ENCODE measurements at places on chromosomes 16 and 17.

- no peak for DNase-seq
These were observed 10.9 kb upstream of the C16orf54 start for GRCh38 chr16:29756654-29757053.

- DNase-seq: no peak
These were observed 219.5 kb downstream of the NTN1 start for GRCh38 chr17:9240659-9241370.

GRCh38 chr17:67311575-67311974, 54.8 kb downstream of the PSMD12 start:
- no peak for DNase-seq

DNA sequence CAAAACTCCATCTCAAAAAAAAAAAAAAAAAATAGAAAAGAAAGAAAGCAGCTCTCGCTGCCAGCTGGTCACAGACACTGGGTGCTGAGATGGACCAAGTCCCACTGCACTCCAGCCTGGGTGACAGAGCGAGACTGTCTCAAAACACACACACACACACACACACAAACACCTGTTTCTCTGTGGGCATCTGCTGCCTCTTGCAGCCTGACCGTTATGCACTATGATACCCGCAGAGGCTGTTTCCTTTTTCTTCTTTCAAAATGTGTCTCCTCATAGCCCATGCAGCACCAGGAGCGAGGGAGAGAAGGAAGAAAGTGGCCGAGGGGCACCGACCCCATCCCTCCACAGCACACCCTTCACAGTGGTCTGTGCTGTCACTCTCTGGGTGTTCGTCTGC, 36.9 kb upstream of the KLHDC4 start:
- DNase-seq: no peak

GRCh38 chr17:79836972-79837887, 2.0 kb downstream of the CBX4 start:
- DNase-seq: peak; percentile 28

- DNase-seq: no peak
These were observed 14.3 kb downstream of the RAPGEFL1 start for GRCh38 chr17:40191237-40192208.

GRCh38 chr16:78773291-78773702, 673.8 kb downstream of the WWOX start:
- no peak for DNase-seq

GRCh38 chr17:7855660-7856010, 769 bp downstream of the TMEM88 start:
- no peak for DNase-seq

- no peak for DNase-seq
These were observed 41.7 kb downstream of the RAI1 start for GRCh38 chr17:17722906-17723353.

DNA sequence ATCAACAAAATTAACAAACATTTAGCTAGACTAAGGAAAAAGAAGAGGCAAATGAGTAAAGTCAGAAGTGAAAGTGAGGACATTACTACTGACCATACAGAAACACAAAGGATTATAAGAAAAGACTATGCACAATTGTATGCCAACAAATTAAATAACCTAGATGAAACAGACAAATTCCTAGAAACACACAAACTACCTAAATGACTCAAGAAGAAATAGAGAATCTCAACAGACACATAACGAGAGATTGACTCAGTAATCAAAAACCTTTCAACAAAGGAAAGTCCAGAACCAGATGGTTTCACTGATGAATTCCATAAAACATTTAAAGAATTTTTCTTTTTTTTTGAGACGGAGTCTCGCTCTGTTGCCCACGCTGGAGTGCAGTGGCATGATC, 35.7 kb upstream of the MYLK3 start:
- no peak for DNase-seq

- DNase-seq: no peak
These were observed 17.2 kb upstream of the TMEM98 start for GRCh38 chr17:32910769-32911168.

GRCh38 chr17:77323413-77324171, 182.8 kb downstream of the SEC14L1 start:
- DNase-seq: no peak

- no peak for DNase-seq
These were observed 64.5 kb upstream of the ZNF423 start for GRCh38 chr16:49920397-49920796.

GRCh38 chr17:67323445-67323844, 42.9 kb downstream of the PSMD12 start:
- no peak for DNase-seq

DNA sequence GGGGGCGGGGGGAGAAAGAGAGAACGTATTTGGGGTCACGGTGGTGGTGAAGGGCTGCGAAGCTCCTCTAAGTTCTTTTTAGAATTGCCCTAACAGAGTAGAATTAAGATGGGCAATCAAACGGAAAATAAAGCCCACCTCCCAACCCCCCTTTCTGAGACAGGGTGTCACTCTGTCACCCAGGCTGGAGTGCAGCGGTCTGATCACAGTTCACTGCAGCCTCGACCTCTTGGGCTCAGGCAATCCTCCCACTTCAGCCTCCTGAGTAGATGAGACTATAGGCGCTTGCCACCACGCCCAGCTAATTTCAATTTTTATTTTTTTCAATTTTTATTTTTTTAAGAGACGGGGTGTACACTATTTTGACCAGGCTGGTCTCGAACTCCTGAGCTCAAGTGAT, 710 bp upstream of the CAVIN1 start:
- no peak for DNase-seq

- no peak for DNase-seq
These were observed 9.9 kb upstream of the SPPL2C start for GRCh38 chr17:45834471-45835396.

DNA sequence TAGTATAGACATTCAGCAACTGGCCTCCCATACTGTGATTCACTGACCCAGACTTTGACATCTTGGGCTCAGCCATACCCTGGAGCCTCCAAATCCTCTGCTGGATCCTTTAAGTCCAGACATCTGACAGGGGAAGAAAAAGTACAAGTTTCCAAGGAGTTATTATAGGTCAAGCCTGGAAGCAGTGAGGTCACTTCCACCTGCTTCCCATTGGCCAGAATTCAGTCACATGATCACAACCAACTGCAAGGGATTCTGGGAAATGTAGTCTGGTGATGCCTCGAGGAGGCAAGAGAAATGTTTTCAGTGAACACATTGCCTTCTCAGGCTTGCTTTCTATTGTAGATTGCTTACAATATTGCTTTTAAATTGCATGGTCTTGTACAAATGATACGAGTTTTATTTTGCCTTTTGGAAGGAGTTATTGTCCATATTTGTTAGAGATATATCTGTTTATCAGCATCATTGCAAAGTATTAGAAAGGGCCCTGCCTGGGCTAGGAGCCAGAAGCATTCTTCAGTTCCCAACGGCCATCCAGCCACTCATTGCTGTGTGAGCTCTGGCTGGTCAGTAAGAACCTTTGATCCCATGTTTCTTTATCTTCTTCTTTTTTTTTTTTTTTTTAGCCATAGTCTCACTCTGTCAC, 696.9 kb downstream of the WWOX start:
- no peak for DNase-seq

- no peak for DNase-seq
These were observed 20.5 kb downstream of the MGAT5B start for GRCh38 chr17:76888661-76889060.

GRCh38 chr17:47834756-47835155, 3.3 kb downstream of the LRRC46 start:
- DNase-seq: no peak

DNA sequence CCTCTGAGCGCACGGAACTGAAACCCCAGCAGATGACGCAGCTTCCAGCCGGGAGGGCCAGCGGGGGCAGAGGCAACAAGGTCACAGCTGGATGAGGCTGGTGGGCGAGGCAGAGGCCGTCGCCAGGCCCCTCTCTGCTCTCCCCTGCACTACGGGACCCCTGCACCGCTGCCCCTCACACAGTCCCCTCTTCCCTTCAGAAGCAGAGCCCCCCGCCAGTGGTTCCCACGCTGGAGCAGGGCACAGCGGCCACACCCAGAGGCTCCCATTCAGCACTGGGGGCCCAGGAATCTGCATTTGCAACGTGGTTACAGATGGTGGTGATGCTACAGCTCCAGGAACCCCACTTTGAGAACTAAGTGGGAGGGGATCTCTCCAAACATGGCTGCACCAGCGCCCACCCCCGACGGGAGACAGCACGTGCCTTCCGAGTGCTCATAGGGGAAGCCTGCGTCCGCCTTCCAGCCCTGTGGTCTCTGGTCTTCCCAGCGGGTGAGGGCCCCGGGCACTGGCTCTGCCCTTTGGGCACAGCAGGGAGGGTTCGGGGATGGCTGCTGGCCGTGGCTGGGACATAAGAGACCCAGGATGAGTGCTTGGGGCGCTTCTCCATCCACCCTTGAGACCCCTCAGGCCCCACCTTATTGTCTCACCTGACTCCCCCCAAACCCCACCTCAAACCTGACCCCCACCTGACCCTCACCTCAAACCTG, 4.7 kb upstream of the RAB40B start:
- no peak for DNase-seq

GRCh38 chr16:89164436-89164835, 7.1 kb upstream of the CDH15 start:
- DNase-seq: no peak

DNA sequence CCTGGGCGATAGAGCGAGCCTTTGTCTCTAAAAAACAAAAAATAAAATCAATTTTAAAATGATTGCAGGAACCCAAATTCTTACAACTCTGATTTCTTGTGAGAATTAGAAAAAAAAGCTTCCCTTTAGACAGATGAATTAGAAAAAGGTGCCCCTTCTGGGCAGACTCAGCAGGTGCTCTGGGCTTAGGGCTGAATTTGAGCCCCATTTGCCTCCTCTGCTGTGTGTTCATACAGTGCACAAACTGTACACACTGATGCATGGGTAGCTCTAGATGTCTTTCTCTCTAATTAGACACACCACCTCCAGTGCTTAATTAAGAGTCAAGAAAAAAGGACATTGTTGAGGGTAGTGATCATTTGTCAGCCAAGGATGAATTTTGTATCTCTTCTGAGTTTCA, 38.5 kb upstream of the NOL11 start:
- DNase-seq: no peak

DNA sequence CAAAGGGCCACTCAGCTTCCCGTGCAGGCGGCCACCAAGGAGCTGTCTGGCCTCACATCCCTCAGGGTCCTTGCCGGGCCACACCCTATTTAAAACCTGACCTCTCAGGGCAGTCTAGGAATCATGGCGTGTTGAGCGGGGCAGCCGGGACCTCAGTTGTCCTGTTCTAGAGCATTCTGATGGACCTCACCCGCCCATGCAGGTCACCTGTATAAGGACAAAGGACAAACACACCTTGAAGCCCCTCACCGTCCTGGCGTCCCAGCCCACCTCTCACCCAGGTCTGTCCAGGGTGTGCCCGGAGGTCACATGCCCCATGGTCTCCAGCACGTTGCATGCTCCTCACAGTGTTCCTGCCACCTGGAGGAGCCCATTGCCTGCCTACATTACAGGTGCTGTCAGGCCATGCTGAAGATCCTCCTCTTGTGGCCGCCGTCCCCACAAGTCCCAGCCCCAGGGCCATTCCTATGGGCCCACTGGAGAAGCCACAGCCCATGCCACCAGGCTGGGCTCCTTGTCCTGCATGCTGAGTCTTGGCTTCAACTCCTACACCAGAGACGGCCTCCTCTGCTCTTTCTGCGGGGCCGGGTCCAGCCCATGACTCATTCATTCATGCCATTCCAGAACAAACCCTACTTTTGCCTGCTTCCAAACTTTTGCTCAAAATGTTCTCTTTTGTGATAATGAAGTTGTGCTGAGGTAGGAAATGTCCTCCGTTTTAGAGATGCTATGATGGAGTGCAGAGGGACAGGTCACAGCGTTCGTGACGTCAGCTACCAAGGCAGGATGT, 46.3 kb downstream of the PEMT start:
- DNase-seq: no peak

DNA sequence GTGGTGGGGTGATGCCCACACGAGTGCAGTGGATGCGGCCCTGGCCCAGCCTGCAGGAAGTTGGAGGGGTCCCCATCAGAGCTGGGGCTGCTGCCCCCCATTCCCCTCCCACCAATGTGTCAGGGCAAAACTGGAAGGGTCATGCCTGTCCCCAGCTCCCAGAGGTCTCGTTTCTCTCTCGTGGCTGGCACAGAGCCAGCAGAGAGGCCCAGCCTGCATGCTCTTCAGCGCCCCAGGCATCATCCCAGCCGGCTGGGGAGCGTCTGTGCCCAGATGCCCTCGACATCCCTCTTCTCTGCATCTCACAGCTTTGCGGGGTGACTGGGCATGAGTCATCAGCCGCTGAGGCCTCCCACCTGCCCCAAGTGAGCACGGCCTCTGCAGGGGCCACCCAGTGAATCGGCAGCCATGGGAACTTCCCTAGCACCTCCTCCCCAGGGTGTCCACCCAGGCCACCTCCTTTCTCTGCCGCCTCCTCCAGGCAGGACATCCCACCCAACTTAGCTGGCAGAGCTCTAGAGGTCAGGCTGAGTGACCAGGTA, 9.8 kb upstream of the CSNK1D start:
- no peak for DNase-seq

DNA sequence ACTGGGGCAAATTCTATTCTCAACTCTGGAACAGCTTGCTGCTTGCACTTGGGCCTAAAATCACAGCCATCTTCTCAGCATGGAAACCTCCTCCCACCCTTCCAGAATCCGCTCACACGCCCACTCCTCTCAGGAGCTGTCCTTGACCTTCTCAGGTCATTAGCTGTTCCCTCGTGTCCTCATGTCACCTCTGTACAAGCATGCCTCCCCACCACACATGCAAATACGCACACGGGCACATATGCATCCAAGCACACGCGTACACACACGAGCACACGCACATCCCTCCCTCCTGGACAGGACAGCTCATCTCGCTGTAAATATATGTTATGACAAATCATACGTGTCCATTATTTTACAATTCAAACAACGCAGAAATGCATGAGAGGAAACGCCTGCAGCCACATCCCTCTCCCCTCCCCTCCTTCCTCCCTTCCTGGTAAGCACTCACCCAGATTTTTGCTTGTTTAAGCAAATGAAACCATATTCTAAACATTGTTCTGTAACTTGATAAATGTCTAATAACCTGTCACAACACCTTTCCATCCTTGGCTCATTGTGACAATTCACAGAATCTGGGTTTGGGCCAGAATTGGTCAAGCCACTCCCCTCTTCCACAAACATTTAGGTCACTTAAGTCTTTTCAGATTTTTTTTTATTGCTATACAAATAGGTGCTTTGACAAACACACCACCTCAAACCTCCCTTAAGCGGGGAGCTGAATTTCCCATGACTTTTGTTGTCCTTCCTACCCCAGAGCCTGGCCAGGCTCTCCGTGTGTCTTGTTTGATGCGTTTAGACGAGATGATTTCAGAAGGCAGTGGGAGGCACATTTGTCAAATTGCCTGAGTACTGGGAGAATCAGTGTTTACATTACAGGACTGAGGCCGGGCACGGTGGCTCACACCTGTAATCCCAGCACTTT, 41.7 kb downstream of the DNAH17 start:
- no peak for DNase-seq

- DNase-seq: no peak
These were observed 4.4 kb downstream of the CYBC1 start for GRCh38 chr17:82446124-82446523.

DNA sequence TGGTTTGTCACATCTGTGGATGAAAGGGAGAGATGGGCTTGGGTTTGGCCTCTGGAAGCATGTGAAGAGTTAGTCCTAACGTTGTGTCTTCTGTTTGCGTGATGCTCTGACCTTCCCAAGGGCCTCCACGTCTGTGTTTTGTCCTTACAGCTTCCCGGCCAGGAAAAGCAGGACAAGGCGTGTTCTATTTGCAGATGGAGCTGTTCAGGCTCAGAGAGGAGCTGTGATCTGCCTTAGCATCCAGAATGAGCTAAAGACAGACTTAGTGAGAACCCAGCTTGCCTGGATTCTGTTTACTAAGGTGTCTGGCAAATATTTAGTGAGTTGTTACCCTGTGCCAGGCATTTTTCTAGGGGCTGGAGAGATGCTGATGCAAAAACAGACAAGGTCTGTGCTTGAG, 282.1 kb downstream of the CBLN1 start:
- DNase-seq: no peak

- no peak for DNase-seq
These were observed 260.1 kb downstream of the IRX3 start for GRCh38 chr16:54026456-54026855.
